ENCODE measurements at places on chromosomes 4 and X.
A peak's percentile ranks its signal among the peaks of the same experiment; 100 is the strongest.

GRCh38 chr4:17276776-17277175 is 235.1 kb downstream of the QDPR start:
- no peak for DNase-seq

- no peak for DNase-seq
Observed at GRCh38 chr4:105327956-105328355, 145.9 kb downstream of the PPA2 start.

- DNase-seq, result no peak
Observed at GRCh38 chr4:61772126-61772525, 572.0 kb downstream of the ADGRL3 start.

DNA sequence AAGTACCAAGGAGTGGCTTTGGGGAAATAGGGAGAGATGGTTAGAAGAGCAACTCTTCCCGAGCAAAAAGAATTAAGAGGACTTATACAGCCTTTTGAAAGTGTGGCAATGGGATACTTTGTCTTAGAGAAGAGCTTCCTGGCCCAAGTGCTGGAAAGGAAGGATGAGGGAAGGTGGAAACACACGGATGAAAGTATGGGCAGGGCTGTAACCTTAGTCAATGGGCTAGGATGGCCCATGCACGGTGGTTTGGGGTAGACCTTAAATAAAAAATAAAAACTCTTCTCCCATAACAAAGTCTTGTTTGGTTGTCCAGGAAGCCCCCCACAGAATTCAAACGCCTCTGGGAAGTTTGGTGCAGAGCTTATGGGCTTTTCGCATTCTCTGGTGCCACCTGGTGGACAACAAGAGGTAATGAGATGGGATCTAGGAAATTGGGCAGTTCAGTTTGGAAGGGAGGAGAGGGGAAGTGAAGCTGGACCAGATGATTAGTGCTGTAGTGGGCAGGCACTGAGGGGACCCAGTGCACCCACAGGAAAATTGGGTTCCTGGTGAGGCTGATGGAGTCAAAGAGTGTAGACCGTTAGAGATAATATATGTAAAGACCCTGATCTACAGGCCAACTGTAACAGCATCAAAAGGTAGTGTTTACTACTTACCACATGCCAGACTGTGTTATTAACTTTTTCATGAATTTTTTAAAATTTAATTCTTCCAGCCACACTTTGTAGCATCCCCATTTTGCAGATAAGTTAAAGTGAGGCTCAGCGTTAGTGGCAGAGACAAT is 13.8 kb upstream of the ENOX2 start:
- peak; percentile 15 for DNase-seq

DNA sequence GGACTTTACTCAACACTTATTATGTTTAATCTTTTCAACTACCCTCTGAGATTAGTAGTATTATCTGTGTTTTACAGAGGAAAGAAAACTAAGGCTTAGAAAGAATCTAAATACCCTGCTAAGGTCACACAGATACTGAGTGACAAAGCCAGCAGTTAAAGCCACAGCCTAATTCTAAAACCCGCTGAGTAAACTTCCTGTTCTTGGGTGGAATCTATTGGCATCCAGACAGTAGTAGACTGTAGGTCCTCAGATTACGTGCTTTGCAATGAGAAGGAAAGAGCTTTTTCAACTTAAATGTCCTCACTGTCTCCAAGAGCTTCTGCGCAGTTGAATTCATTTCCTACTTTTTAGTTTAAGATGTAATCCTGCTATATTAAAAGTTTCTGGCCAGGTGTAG is 126.0 kb downstream of the TENM3 start:
- DNase-seq, result no peak

GRCh38 chrX:154411981-154412340 is 622 bp downstream of the TAFAZZIN start:
- DNase-seq, result no peak

- no peak for DNase-seq
Observed at GRCh38 chrX:69101683-69102251, 63.5 kb downstream of the PJA1 start.

DNA sequence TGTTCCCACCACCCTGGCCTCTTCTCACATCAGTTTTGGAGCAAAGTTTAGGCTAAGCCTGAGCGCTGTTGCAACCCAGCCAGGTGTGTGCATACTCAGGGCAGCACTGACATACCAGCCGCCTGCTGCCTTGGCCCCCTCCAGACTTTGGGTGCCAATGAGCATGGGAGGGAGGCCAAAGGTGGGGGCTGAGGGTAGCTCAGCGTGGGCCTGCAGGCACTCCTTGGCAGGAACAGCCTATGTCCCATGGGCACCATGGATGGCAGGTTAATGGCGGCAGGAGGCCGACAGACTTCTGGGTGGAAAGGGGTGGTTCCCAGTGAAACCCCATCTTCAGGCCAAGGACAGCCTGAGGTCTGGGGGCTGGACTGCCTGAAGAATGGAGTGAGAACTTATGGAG is 462.2 kb downstream of the ADGRL3 start:
- DNase-seq, result no peak

GRCh38 chrX:34918856-34919255 is 23.7 kb upstream of the FAM47B start:
- no peak for DNase-seq

- DNase-seq, result peak; percentile 34
Observed at GRCh38 chrX:100328351-100328750, 81.7 kb downstream of the PCDH19 start.

DNA sequence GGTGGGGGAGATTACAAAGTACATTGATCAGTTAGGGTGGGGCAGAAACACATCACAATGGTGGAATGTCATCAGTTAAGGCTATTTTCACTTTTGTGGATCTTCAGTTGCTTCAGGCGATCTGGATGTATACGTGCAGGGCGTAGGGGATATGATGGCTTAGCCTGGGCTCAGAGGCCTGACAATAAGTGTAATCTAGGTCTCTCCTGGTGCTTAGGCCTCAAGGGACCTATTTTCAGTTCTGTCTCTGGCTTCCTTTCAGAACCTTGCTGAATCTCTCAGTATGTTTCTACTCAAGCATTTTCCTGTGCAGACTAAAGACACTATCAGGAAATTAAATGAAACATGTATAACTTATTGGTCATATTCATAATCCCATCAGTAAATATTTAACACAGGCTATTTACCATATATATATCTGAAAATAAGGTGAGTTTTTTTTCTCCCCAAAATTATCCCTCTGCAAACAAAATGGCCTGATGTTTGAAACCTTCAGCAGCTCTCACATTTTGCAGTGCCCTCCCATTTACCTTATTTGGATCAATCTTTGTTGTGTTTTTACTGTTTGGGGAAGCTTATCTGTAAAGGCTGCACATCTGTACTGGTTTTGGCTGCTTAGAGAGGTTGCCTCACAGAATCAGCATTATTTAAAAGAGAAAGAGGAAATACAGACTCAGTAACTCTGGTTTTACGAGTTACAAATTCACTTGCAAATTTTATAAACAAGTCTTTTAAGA is 2.3 kb upstream of the ZCCHC4 start:
- DNase-seq, result no peak

DNA sequence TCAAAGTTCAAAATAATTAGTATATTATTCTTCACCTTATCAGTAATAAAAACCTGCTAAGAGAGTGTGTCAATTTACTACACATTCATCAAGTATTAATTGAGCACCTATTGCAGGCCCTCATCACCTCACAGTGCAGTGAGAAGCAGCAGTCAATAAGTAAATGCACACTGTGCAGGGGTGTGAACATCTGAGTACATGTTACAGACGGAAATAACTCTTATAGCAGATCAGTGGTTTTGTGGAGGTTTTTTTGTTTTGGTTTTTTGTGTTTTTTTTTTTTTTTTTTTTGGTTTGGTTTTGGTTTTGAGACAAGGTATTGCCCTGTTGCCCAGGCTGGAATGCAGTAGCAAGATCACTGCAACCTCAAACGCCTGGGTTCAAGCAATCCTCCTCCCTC is 20.3 kb downstream of the KLF3 start:
- no peak for DNase-seq

- no peak for DNase-seq
Observed at GRCh38 chr4:73021634-73022033, 47.9 kb downstream of the COX18 start.

DNA sequence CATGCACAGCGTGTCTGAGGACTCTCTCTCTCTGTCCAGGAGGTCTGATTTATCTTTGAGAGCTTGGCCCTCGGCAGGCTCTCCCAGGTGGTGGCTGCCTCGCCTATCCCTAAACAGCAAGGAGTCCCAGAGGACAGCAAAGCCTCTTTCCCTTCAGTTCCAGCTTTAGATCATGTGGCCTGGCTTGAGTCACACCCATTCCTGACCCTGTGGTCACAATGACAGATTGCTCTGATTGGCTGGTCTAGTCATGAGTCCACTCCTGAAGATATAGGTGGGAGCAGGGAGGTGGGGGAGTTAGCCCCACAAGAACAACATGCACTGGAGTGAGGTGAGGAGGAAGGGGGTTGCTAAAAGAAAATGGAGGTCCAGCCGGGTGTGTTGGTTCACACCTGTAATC is 12.1 kb upstream of the PORCN start:
- DNase-seq, result no peak

GRCh38 chrX:15737190-15737958 is 696 bp upstream of the CA5B start:
- no peak for DNase-seq

DNA sequence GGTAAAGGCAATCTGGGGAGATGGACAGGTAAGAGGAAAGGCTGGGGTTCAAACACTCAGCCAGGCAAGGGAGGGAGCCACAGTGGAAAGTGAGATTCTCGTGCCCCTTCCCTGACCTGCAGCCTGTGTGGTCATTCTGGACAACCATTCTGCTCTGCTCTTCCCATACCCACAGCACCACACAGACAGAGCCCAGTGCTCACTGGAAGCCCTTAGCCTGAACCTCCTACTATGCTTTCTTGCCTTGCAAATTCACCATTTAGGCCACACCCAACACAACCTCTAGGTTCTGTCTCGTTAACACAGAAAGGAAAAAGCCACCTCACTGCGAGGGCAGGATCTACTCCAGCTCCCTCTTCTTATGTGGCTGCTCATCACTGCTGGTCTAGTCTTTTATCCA is 92.7 kb downstream of the SHISA3 start:
- DNase-seq, result no peak

DNA sequence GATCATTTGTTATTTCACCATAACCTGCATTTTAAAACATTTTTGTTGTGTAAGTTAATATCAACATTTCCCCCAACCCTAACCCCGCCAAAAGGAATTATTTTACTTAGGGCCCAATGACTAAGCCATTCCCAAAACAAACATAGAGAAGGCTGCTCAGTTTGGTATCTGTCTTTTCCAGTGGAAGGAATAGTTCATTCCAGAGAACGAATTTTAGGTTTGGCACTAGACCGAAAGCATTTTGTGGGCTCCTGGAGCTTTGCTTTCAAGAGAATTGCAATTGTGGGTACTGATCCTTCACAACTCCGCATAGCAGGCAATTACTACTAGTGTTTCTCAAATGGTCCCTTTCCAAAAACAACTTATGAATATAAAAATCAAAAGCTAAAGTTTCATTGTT is 226.7 kb upstream of the MAD2L1 start:
- DNase-seq, result no peak

DNA sequence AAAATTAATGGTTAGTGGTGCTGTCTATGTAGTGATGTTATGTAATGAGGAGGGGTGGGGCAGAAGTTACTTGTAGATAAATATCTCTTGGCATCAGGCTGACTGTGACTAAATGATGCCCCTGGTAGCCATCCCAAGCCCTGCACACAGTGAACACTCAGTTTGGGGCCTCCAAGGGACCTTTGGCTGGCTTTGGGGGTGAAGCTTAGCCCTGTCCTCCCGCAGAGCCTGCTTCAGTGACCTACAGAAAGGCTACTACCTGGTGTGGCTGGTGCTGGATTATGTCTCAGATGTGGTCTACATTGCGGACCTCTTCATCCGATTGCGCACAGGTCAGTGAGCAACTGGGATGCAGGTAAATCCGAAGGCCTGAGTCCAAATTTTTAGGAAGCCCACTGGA is 7.8 kb downstream of the CNGA2 start:
- no peak for DNase-seq

GRCh38 chr4:173572493-173573129 is 42.6 kb upstream of the HAND2 start:
- DNase-seq, result no peak

- no peak for DNase-seq
Observed at GRCh38 chr4:55069248-55069647, 56.1 kb downstream of the KDR start.

- DNase-seq, result no peak
Observed at GRCh38 chrX:40459571-40460158, 121.1 kb upstream of the ATP6AP2 start.

- no peak for DNase-seq
Observed at GRCh38 chrX:16160729-16161128, 6.6 kb upstream of the MAGEB17 start.

GRCh38 chr4:57575426-57575825 is 465.2 kb upstream of the IGFBP7 start:
- DNase-seq, result peak; percentile 4

DNA sequence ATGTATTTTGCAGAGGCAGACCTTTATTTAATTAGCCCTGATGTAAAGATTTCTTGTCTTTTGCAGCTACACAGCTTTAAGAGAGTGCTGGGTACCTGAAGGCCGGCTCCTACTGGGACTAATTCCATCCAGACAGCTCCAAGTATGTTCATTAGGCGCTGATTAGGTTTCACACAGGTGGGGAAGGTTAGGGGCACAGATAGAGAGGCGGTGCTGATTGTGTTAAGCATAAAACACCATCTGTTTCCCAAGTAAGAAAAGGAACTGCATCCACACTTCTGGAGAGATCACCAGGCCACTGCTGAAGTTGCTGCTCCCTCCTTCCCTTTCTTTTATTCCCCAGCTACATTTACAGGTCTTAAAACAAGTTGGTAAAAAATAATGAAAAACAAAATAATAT is 349.5 kb downstream of the ZIC3 start:
- peak; percentile 63 for DNase-seq

DNA sequence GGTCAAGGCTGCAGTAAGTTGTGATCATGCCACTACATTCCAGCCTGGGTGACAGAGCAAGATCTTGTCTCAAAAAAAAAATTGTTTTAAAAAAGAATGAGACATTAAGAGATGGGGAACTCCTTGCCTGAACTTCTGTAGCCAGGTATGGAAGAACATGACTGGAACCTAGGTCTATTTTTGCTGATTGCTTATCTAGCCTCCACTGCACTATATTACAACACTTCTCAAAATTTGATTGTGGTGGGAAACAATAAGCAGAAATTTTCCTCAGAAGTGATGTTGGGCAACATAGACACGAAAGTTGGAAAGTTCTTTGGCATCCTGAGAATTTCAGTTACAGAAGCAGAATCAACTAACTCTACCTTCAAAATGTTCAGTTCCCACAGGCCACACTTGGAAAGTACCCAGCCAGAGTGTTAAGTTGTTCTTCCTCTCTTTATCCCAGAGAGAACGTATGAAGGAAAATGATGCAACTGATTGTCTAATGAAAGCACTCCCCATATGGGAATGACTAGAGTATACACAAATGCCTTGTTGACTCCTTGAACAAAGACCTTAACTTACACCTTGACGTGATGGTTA is 50.0 kb downstream of the LUZP4 start:
- DNase-seq, result no peak

GRCh38 chr4:148778980-148779675 is 336.9 kb upstream of the NR3C2 start:
- DNase-seq, result no peak

Measured in DMS 273 treated with DMSO at 0.1 percent for 48 hours (cell line).